DMS53 (cell line): ENCODE measurements at places on chromosomes 5 and 9.

GRCh38 chr5:42944989-42945388 lies 95.1 kb downstream of the ANXA2R start:
- peak; percentile 43 for DNase-seq

- DNase-seq, result no peak
These were observed 364.2 kb upstream of the CLINT1 start for GRCh38 chr5:158223054-158223600.

GRCh38 chr9:133268335-133269056 lies 6.5 kb downstream of the ABO start:
- DNase-seq, result no peak

DNA sequence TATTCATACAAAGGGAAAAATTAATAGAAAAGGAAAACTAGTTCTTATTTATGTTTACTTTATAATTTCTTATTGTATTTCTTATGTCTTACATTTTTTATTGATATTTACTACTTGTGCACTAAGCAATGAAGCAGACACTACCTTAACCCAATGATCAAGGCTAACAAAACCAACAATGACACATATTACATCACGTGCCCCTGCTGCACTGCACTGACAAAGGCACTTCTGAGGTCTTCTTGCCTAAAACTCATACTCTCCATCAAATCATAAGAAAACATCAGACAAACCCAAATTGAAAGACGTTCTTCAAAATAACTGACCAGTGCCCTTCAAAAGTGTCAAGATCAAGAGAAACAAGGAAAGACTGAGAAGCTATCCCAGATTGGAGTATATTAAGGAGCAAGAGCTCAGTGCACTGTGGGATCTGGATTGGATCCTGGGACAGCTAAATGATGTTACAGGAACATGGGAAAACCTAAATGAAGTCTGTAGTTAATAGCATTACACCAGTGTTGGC lies 230.9 kb downstream of the AUH start:
- no peak for DNase-seq

- DNase-seq, result no peak
These were observed 11.3 kb downstream of the WWC1 start for GRCh38 chr5:168302785-168303184.

DNA sequence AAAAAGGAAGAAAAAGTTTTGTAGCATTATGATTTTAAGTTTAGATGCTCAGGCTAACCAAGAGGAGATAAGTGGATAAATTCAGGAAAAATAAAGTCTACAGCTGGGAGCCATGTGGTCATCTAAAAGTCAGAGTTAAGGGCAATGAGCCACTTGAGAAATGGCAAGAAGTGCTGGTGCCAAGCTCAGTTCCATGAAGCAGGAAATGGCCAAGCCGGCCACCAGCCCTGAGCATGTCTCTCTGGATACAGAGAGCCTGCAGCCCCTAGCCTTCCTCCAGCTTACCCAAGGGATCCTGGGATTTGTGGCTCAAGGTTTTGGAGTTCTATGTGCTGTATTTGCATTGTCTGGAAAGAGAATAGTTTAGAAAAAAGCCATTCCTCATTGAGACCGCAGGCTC lies 12.2 kb upstream of the S1PR3 start:
- no peak for DNase-seq

DNA sequence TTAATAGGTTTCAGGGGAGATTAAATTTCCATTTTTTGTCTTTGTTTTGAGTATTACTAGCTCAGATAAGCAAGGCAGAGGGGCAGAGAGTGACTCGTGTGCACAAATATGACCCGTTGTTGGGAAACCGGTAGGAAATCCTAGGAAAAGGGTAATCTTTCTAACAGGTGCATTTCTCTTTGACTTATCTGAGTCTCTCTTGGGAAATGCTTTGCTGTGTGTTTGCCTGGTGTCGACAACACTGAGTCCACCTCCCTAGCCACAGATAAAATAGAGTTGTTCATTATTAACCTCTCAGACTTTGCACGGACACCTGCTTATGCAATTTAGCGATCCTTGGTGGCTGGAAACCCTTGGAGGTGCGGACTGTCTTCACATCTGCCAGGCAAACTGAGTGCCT lies 164.2 kb downstream of the FGF1 start:
- DNase-seq, result no peak

GRCh38 chr5:125685771-125686170 lies 737.4 kb upstream of the GRAMD2B start:
- DNase-seq, result no peak

- DNase-seq, result peak; percentile 41
These were observed 101.9 kb downstream of the LNPEP start for GRCh38 chr5:97037819-97038218.

DNA sequence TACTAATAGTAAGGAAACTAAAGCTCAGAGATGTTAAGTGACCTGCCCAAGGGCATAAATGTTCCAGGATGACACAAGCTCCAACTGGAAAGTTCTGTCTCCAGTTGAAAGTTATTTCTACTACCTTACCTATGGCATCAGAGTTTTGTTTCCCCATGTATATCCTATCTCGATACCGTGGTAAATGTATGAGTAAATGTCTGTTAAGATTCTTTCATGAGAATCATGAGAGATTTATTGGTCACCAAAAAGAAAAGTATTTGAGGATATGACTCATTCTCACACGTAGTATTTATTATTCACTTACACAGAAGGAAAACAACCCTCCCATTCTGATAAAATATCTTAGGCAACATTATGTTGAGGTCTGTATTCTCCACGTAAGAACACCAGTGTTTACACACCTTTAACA lies 11.1 kb upstream of the SHOC1 start:
- peak; percentile 51 for DNase-seq

DNA sequence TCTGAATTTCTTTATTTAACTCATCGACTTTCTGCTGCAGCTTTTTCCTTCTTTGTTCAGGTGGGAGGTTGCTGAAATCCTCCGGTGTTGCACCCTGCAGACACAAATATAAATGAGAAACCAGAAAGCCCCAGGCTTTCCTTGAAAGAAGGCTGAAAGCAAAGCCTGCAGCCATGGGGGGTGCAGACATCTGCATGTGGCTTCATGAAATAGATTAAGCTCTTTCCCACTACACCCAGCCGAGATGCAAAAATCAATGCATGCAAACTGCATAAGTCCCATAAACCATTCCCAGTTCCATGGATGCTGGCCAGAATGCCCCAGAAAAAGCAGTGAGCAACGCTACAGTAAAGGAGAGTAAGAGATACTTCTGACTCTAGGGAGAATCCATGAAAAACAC lies 73.6 kb downstream of the USP20 start:
- no peak for DNase-seq

DNA sequence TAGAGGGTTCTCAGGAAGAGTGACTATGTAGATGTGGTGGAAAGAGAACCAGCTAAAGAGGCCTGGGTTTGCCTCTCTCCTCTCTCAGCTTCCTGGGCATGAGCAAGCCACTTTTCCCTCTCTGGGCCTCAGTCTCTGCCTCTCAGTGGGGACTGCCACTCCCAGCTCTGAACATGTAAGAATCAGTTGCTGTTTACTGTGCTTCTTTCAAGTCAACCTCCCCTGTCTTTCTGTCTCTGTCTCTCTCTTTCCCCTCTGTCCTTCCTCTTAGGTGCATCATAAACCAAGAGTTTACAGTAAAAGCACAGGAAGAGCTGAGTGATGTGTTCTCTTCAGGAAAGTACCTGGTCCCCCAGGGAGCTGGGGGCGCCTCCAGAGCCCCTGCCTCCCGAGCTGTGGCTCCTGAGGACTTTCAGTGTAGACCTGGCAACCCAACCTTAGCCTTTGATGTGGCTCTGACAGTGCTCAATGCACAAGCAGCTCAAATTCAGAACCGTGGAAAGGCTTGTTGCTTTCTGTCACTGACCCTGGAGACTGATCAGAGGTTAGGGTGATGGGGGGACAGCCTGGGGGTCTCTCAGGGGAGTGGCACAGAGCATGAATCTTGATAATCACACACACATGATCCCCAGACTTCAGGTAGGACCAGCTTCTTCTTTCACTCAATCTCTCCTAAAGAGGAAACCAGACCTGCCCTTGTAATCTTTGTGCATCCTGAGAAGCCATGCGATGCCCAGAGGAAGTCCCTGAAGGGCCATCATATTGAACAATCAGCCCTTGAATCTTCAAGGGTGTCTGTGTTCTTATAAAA lies 59.4 kb upstream of the TNFSF8 start:
- no peak for DNase-seq

DNA sequence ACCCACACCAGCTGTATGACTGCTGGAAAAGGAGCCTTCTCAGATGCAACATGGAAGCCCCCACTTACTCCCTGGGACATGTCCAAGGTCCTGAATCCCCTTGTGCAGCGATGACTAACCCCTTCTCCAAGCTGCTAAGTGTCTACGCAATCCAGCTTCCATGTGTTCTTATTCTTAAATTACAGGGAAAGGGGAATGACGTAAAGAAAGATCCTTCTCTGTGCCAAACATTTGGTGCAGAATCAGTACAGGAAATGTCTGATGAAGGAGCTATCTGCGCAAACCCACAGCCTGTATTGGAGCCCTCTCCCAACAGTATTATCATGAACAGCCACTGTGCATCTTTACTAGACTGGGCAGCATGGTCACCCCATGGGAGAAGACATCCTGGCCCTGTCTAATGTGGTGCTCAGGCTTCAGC lies 183.2 kb downstream of the FRMD3 start:
- no peak for DNase-seq

GRCh38 chr5:86881493-86882090 lies 263.9 kb downstream of the COX7C start:
- no peak for DNase-seq

DNA sequence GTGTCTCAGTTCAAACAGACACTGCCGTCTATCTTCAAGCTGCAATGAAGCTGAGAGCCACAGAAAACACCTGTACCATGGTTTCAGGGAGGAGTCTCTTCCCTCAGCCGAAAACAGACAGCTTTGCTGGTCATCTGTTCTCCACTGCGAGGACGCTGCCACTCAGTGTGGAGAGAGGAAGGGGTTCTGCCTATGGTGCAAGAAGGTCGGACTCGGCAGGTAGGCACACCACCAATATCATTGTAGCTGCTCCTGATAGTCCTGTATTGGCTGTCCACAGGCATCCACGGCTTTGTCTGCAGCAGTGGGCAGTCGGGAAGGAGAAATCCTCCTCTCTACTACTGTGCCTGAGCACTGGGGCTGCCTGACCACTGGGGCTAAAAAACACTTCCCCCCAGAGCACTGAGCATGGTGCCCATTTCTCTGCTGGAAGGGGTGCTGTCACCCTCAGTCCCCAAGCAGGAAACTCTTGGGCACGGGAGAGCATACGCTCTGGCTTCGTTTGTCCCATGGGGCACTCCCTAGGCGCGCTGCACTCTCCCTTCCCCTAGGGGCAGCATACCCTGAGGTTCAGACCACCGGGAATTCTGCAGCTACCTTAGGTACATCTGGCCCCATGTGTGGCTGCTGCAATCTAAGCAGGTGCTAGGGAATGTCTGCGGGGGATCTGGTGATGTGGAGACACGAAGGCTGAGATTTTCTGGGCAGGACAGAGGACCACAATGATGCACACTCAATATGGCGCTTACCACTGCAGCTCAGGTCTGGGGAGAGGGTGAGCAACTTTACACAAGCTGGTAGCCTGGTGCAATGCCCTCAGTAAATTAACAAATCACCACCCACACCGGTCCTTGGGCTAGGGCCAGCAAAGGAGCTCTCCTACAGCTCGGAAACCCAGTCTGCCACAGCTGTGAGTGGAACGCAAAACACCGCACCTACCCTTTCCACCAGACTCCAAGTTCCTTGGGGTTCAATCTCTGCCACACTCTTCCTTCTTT lies 880.9 kb upstream of the SEMA6A start:
- DNase-seq, result peak; percentile 91

DNA sequence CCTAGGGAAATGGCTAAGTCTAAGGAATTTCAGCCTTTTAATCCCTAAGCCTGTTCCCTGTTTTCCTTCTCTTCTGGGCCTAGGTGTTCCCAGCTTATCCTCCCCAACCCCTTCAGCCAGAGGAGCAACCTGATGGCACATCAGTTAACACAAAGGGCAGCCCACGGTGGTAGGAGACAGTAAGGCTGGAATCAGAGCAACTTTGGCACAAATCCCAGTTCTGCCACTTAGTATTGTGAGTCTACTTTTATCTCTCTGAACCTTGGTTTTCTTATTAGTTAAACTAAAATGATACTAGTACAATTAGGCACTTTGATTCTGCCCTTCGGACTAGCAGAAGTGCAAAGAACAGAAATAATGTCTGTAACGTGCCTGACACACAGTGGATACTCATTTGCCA lies 246.8 kb downstream of the SAXO1 start:
- DNase-seq, result no peak

GRCh38 chr5:6873359-6873758 lies 160.1 kb downstream of the TENT4A start:
- peak; percentile 75 for DNase-seq

- DNase-seq, result peak; percentile 86
These were observed 2.9 kb upstream of the PAX5 start for GRCh38 chr9:37036776-37037502.

GRCh38 chr5:166370928-166371690 lies 1920.3 kb upstream of the WWC1 start:
- DNase-seq, result peak; percentile 54

DNA sequence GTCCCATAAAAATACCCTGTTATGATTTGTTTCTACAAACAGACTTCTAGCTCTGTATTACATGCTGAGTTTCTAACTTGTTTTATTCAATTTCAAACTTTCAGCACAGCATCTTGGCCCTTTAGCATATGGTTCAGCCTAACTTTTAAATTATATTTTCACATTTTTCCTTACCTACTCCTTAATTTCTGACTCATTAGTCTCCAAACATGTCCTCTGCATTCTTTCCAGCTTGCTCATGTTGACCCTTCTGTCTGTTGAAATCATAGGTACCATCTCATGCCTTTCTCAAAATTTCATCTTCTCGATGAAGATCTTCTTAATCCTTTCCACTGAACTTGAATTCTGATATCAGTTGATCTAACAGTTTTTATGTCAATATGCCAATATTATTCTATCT lies 200.9 kb upstream of the RIOK2 start:
- DNase-seq, result no peak

- DNase-seq, result peak; percentile 77
These were observed 58.4 kb upstream of the PHF24 start for GRCh38 chr9:34899535-34900158.

- DNase-seq, result no peak
These were observed 102.1 kb downstream of the SUSD1 start for GRCh38 chr9:112072721-112073638.

- no peak for DNase-seq
These were observed 13.7 kb downstream of the KCNV2 start for GRCh38 chr9:2730971-2731370.

- DNase-seq, result no peak
These were observed 12.4 kb downstream of the IPPK start for GRCh38 chr9:92657296-92658094.
